Suprapubic skin (tissue), 4 donors: ENCODE measurements at places on chromosomes 12 and 14. TPM values are rescaled to one million over a fixed set of nuclear protein-coding genes. Genes with fewer than 3 reads are reported as not detected.

GRCh38 chr12:47383942-47384341 lies 304.2 kb upstream of the AMIGO2 start:
- no peak overlapping the region for H3K4me3 ChIP-seq
- no peaks in the 10 kb centered on the region for H3K27me3 ChIP-seq
- no peak overlapping the region for H3K27ac ChIP-seq

- H3K27me3 ChIP-seq: peaks cover 6% of the 10 kb centered on the region
- H3K4me1 ChIP-seq: no peaks in the 10 kb centered on the region
- DNase-seq: no peak
- H3K36me3 ChIP-seq: no peaks in the 10 kb centered on the region
Observed at GRCh38 chr12:47982311-47982710, 18.9 kb downstream of the TMEM106C start.

GRCh38 chr14:95183532-95184412 lies 26.4 kb upstream of the DICER1 start:
- DNase-seq: no peak
- no peaks in the 10 kb centered on the region for H3K36me3 ChIP-seq
- H3K27ac ChIP-seq: peak overlapping the region; percentile 49

Gene GARIN6
- total RNA-seq: not detected

DNA sequence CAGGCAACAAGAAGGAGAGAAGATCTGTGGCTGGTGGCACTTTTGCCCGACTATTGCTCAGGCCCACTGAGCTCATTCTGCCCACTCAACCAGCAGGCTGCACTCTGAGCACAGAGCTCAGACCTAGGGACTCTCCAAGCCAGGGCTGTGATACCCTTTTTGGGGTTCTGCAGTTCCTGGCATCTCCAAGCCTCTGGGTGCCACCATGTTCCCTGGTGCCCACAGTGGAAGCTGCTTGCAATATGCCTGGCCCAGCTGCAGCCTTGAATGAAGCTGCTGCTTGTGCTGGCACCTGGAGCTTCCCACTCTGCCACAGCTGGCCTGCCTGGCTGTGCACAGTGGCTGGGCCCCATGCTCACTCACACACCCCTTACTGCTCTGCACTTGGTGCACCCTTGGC lies 236.1 kb downstream of the ADGRD1 start:
- no peaks in the 10 kb centered on the region for H3K4me1 ChIP-seq
- H3K4me3 ChIP-seq: no peak overlapping the region
- H3K27ac ChIP-seq: no peak overlapping the region
- H3K27me3 ChIP-seq: peaks cover 6% of the 10 kb centered on the region
- no peaks in the 10 kb centered on the region for H3K36me3 ChIP-seq
- DNase-seq: no peak

Gene ACSS3
- total RNA-seq: 4.0 TPM

- no peak for DNase-seq
- peaks cover 18% of the 10 kb centered on the region for H3K27me3 ChIP-seq
- no peak overlapping the region for H3K27ac ChIP-seq
Observed at GRCh38 chr12:113157218-113157859, 7.8 kb downstream of the CFAP73 start.

GRCh38 chr14:89507521-89507920 lies 90.5 kb upstream of the FOXN3 start:
- no peak for DNase-seq
- no peak overlapping the region for H3K4me3 ChIP-seq
- no peaks in the 10 kb centered on the region for H3K36me3 ChIP-seq
- peaks cover 12% of the 10 kb centered on the region for H3K4me1 ChIP-seq
- H3K27ac ChIP-seq: no peak overlapping the region

Gene OR10G2
- not detected for total RNA-seq

- H3K4me1 ChIP-seq: no peaks in the 10 kb centered on the region
- no peak overlapping the region for H3K27ac ChIP-seq
- DNase-seq: no peak
- no peak overlapping the region for H3K4me3 ChIP-seq
Observed at GRCh38 chr12:51152953-51153352, 20.0 kb downstream of the TFCP2 start.

Gene ARF6
- total RNA-seq: 48.0 TPM

GRCh38 chr14:60974090-60974651 lies 6.7 kb downstream of the TRMT5 start:
- H3K4me1 ChIP-seq: peaks cover 14% of the 10 kb centered on the region
- H3K27me3 ChIP-seq: no peaks in the 10 kb centered on the region
- H3K4me3 ChIP-seq: no peak overlapping the region
- H3K27ac ChIP-seq: no peak overlapping the region
- no peak for DNase-seq
- peaks cover 20% of the 10 kb centered on the region for H3K36me3 ChIP-seq

- peak overlapping the region; percentile 94 for H3K27ac ChIP-seq
- DNase-seq: peak; percentile 54
- no peaks in the 10 kb centered on the region for H3K36me3 ChIP-seq
- H3K4me1 ChIP-seq: peaks cover 80% of the 10 kb centered on the region
- no peaks in the 10 kb centered on the region for H3K27me3 ChIP-seq
Observed at GRCh38 chr12:122887819-122888212, 8.1 kb downstream of the VPS37B start.

- no peak overlapping the region for H3K27ac ChIP-seq
- H3K4me3 ChIP-seq: no peak overlapping the region
- DNase-seq: no peak
Observed at GRCh38 chr12:131231032-131231980, 277.6 kb downstream of the ADGRD1 start.

Gene WSB2
- total RNA-seq: 61.3 TPM

GRCh38 chr12:7144414-7145120 lies 14.4 kb downstream of the CLSTN3 start:
- peak; percentile 38 for DNase-seq
- no peak overlapping the region for H3K27ac ChIP-seq
- H3K27me3 ChIP-seq: no peaks in the 10 kb centered on the region
- H3K4me1 ChIP-seq: peaks cover 10% of the 10 kb centered on the region
- no peak overlapping the region for H3K4me3 ChIP-seq

- H3K27me3 ChIP-seq: peaks cover 6% of the 10 kb centered on the region
- H3K4me3 ChIP-seq: peak within 1 kb of the TSS; percentile 23
- H3K4me1 ChIP-seq: peaks cover 43% of the 10 kb centered on the region
- peak within 1 kb of the TSS; percentile 88 for H3K27ac ChIP-seq
- H3K36me3 ChIP-seq: no peaks in the 10 kb centered on the region
Observed at GRCh38 chr12:52493172-52493571, at the start of gene KRT6A. KRT6A (minus strand) TSS chr12:52493257; CDS start chr12:52493188, 69 bp downstream.

Gene CACNA1C
- 2.2 TPM for total RNA-seq

DNA sequence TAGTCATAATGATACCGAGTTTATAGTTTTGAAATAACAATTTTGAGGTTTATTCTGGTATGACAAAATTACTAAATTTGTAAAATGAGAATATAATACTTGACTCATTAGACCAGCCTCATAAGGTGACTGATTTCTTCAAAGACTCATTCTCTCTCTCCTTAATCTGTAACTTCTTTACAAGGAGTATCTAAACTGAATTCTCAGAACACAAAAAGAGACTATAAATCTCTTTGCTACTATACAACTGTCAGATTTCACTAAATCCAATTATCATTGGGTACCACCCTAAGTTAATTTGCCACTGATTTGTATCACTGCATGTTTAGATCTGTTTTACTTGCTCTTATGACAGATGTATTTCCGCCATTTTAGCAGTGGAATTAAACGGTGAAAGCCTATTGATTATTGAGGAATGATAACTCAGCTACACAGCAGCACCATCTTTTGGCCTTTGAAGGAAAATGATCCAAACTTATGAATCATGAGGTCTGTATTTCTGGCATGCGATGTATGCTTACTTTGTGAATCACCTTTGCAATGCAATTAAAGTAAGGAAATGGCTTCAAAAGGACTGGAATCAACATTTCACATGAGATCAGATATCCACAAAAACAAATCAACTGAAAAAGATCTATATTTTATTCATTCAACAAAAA lies 161.2 kb downstream of the RERGL start:
- no peak overlapping the region for H3K4me3 ChIP-seq
- H3K36me3 ChIP-seq: no peaks in the 10 kb centered on the region
- no peaks in the 10 kb centered on the region for H3K4me1 ChIP-seq
- H3K27me3 ChIP-seq: no peaks in the 10 kb centered on the region
- DNase-seq: no peak
